Type B pancreatic cell (in vitro differentiated cells): ENCODE measurements at places on chromosomes 11 and 22. TPM values are rescaled to one million over a fixed set of nuclear protein-coding genes. Genes with fewer than 3 reads are reported as not detected.

GRCh38 chr22:17242641-17243040 lies 23.4 kb upstream of the ADA2 start:
- no peak for DNase-seq

GRCh38 chr11:16148301-16148931 lies 207.9 kb downstream of the SOX6 start:
- DNase-seq = no peak

DNA sequence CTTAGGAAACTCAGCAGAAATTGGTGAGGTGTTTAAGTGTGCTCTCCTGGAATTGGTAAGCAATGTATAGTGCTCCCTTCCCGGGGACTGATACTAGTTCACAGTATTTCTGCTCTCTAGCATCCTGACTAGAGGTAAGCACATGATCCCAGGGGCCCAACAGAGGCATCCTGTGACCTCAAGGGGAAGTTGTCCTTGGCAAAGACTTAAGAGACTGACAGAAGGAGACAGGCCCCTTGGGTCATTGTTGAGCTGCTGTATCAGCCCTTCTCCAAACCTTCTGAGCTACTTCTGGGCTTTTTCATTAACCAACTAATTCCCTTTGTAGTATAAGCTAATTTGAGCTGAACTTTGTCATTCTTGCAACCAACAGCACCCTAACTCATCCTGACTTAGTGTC lies 4.3 kb upstream of the TBC1D22A start:
- DNase-seq = no peak

DNA sequence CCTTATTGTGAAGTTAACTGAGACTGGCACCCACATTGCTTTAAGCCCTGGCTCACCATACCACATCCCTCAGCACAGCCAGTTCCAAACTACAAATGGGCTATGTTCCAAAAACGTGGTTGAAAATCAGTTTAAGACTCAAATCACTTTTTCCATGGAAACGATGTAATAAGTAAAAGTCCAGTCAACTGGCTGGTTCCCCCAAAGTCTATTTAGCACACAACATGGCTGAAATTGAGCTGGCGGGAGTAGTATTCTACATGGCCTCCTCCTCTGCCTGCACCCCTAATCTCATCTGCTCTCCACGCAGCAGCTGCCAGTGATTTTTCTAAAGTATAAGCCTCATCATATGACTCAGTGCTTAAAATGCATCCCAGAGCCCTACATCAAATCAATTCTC lies 40.9 kb upstream of the BIRC3 start:
- no peak for DNase-seq

DNA sequence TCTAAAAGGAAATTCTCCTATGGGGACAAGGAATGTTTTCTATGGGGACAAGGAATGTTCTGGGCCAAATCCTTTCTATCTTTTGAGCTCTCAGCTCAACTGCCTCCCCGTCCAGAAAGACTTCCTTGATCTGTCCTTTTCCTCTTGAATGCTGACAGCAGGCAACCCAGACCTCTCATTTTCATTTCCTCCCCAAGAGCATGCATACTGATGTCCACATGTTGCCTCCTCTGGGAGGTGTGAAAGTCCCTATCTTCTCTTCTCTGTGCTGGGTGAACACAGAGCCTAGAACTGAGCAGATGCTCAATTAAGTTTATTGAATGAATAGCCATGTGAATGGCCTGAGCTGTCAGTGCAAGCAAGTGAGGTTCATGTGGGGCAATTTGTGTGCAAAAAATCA lies 331.9 kb upstream of the NARS2 start:
- DNase-seq = no peak

ST14 gene
- 71.7 and 170 TPM in 2 replicates for total RNA-seq
